ENCODE measurements at places on chromosomes 3 and 15.

- no peak for DNase-seq
Measured at GRCh38 chr15:83769411-83769999, 115.6 kb downstream of the ADAMTSL3 start.

DNA sequence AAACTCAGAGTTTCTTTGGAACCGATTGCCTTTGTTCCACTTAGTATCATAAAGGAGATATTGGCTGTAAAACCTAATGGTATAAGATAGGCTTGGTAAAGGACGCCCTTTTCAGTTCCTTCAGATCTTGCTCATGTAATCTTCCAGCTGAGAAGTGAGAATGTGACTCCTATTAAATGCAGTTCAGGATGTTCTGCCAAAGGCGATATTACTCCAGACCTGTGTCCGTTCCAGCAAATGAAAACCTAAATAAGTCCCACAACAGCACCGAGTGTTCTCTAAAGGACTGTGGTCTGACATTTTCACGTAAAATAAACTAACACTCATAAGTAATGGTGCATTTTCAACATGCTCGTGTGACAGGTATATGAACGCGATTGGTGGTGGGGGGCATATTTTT is 276.2 kb downstream of the FEZF2 start:
- no peak for DNase-seq

- DNase-seq, result no peak
Measured at GRCh38 chr15:59380902-59381610, 8.4 kb upstream of the MYO1E start.

- no peak for DNase-seq
Measured at GRCh38 chr3:112004669-112005068, 5.9 kb downstream of the TAGLN3 start.

GRCh38 chr3:57986261-57986660 is 22.0 kb upstream of the FLNB start:
- no peak for DNase-seq

- peak; percentile 60 for DNase-seq
Measured at GRCh38 chr3:170689296-170689829, 103.5 kb upstream of the SLC7A14 start.
